Ovary (tissue), 10 donors: ENCODE measurements at places on chromosomes 16 and 17.
A peak's percentile ranks its signal among the peaks of the same experiment; 100 is the strongest.

GRCh38 chr16:4314532-4315185 lies 1.2 kb upstream of the GLIS2 start:
- DNase-seq, result no peak
- no peaks in the 10 kb centered on the region for H3K27me3 ChIP-seq
- peak overlapping the region; percentile 58 for H3K4me3 ChIP-seq
- peak overlapping the region; percentile 97 for H3K27ac ChIP-seq
- peaks cover 19% of the 10 kb centered on the region for H3K4me1 ChIP-seq

- no peaks in the 10 kb centered on the region for H3K27me3 ChIP-seq
- DNase-seq, result peak; percentile 47
- no peak overlapping the region for H3K27ac ChIP-seq
- no peak overlapping the region for H3K4me3 ChIP-seq
Measured at GRCh38 chr17:78383725-78384471, 5.4 kb downstream of the PGS1 start.

DNA sequence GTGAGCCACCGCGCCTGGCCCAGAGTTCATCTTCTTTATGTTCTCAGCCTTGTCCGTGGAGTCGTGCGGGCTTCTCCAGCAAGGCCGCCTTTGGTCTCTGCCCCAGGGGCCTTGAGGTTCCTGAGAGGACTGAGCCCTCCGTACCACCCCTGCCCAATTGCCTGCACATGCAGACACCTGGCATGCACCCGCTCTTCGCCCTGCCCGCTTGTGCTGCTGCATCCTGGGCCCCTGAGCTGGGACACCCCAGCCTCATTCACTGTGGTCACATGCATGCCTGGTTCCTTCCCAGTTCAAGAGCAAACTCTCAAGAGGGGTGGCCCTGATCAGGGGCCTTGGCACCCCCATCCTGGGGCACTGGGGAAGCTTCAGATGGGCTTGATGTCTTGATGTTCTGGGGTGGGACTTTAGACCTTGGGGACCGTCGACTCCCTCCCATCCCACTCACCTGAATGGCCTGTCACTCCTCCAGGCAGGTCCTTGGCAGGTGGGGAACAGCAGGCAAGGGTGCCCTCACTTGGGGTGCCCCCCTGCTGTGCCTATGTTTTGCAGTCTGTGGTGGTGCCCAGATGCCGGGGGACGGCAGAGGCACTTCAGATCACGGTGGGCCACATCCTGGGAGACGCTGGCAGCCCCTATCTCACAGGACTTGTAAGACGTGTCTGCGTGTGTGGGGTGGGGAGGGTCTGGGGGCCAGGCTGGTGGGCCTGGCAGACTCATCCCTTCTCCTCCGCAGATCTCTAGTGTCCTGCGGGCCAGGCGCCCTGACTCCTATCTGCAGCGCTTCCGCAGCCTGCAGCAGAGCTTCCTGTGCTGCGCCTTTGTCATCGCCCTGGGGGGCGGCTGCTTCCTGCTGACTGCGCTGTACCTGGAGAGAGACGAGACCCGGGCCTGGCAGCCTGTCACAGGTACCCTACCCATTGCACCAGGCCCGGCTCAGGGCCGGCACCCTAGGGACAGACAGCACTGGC lies 12.7 kb upstream of the SPNS2 start:
- H3K27me3 ChIP-seq, result no peaks in the 10 kb centered on the region
- no peaks in the 10 kb centered on the region for H3K4me1 ChIP-seq
- no peak overlapping the region for H3K4me3 ChIP-seq
- H3K27ac ChIP-seq, result no peak overlapping the region
- DNase-seq, result no peak

DNA sequence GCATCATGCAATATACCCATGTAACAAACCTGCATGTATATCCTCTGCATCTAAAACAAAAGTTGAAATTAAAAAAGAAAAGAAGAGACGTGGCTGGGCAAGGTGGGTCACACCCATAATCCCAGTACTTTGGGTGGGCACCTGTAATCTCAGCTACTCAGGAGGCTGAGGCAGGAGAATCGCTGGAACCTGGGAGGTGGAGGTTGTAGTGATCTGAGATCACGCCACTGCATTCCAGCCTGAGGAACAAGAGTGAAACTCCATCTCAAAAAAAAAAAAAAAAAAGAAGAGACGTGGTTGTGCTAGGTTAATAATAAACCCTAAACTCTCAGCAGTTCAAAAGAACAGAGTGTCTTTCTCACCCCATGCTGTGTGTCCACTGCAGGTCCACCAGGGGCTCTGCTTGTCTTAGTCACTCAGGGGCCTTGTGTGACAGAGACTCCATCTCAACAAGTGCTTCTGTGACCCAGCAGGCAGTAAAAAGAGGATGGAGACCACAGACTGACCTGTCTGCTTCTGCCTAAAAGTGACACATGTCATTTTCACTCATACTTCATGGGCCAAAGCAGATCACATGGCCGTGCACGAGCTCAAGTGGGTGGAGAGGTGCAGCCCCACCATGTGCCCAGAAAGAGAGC lies 22.3 kb upstream of the N4BP1 start:
- DNase-seq, result no peak
- H3K4me3 ChIP-seq, result no peak overlapping the region
- H3K36me3 ChIP-seq, result no peaks in the 10 kb centered on the region
- no peaks in the 10 kb centered on the region for H3K27me3 ChIP-seq
- no peak overlapping the region for H3K27ac ChIP-seq
- no peaks in the 10 kb centered on the region for H3K4me1 ChIP-seq

GRCh38 chr17:48539177-48539576 lies 5.7 kb downstream of the HOXB2 start:
- no peaks in the 10 kb centered on the region for H3K4me1 ChIP-seq
- no peak for DNase-seq
- no peak overlapping the region for H3K4me3 ChIP-seq
- H3K36me3 ChIP-seq, result no peaks in the 10 kb centered on the region

DNA sequence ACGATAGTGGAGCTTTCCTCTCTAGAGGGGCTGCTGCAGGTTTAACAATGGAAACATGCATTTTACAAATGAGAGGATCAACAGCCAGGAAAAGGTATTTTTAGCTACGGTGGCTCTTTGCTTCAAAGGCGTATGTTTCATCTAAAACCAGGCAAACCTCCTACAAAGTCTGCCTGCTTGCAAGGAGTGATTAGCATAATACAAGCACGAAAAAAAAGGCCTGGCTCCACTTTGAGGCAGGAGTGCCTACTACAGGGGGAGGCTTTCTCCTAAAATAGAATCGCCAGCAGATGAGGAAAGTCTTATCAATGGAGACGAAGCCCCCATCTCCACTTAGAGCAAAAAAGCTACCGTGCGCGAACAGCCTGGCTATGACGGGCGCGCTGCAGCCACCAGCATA lies 27.1 kb upstream of the MTSS2 start:
- DNase-seq, result no peak
- no peaks in the 10 kb centered on the region for H3K36me3 ChIP-seq
- no peak overlapping the region for H3K27ac ChIP-seq

- no peaks in the 10 kb centered on the region for H3K27me3 ChIP-seq
- no peak overlapping the region for H3K4me3 ChIP-seq
- no peaks in the 10 kb centered on the region for H3K36me3 ChIP-seq
- peak; percentile 83 for DNase-seq
Measured at GRCh38 chr16:14529010-14529669, 100.9 kb downstream of the PARN start.

GRCh38 chr17:53466733-53467132 lies 356.0 kb upstream of the KIF2B start:
- no peaks in the 10 kb centered on the region for H3K36me3 ChIP-seq
- no peak overlapping the region for H3K27ac ChIP-seq
- H3K4me1 ChIP-seq, result no peaks in the 10 kb centered on the region
- no peaks in the 10 kb centered on the region for H3K27me3 ChIP-seq

- H3K4me1 ChIP-seq, result no peaks in the 10 kb centered on the region
- H3K27ac ChIP-seq, result no peak overlapping the region
- no peak overlapping the region for H3K4me3 ChIP-seq
- DNase-seq, result no peak
- no peaks in the 10 kb centered on the region for H3K27me3 ChIP-seq
- H3K36me3 ChIP-seq, result no peaks in the 10 kb centered on the region
Measured at GRCh38 chr17:35023538-35023937, 40.0 kb downstream of the RFFL start.

- peaks cover 9% of the 10 kb centered on the region for H3K4me1 ChIP-seq
- no peak for DNase-seq
- H3K27ac ChIP-seq, result no peak overlapping the region
Measured at GRCh38 chr17:64133546-64134215, 3.7 kb upstream of the ERN1 start.

DNA sequence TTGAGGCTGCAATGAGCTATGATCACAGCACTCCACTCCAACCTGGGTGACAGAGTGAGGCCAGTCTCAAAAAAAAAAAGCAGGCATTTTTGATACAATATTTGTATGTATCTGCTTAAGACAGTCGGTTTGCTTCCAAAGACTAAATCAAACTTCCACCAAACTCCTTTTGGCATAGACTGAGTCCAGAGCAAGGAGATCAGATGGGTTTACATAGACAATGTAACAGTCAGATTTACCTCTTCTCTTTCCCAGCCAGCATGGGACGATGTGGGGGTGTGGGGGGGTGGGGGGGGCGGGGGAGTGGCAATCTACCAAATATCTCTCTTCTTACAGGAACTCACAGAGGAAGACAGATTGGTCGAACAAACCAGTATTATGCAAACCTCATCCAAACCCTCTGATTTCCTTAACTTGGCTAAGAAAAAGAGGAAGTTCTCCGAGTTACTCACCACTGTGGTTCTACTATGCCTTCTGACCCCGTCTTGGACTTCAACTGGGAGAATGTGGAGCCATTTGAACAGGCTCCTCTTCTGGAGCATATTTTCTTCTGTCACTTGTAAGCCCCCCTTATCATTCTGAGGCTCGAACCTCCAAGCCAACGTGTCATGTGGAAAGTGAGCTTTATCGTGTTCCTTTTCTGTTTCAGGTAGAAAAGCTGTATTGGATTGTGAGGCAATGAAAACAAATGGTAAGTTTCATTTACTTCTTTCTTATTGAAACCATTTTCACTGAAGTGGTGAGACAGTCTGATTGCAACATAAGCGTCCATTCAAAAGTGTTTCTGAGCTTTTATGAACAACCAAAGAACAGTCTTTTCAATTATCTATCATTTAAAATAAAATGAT lies at the start of gene MILR1:
MILR1 (plus strand) TSS at position 451 of the 848 bp plus-strand sequence; CDS start at position 505, 54 bp downstream.
- DNase-seq, result peak; percentile 51
- H3K4me1 ChIP-seq, result no peaks in the 10 kb centered on the region
- no peak within 1 kb of the TSS for H3K27ac ChIP-seq
- H3K27me3 ChIP-seq, result no peaks in the 10 kb centered on the region
- no peaks in the 10 kb centered on the region for H3K36me3 ChIP-seq

GRCh38 chr16:21560462-21560861 lies 38.9 kb upstream of the METTL9 start:
- H3K36me3 ChIP-seq, result no peaks in the 10 kb centered on the region
- no peak overlapping the region for H3K4me3 ChIP-seq
- H3K27me3 ChIP-seq, result no peaks in the 10 kb centered on the region
- DNase-seq, result no peak
- H3K27ac ChIP-seq, result no peak overlapping the region

- no peak for DNase-seq
- no peaks in the 10 kb centered on the region for H3K4me1 ChIP-seq
- no peak overlapping the region for H3K4me3 ChIP-seq
Measured at GRCh38 chr16:60166-60565, 6.5 kb downstream of the SNRNP25 start.

DNA sequence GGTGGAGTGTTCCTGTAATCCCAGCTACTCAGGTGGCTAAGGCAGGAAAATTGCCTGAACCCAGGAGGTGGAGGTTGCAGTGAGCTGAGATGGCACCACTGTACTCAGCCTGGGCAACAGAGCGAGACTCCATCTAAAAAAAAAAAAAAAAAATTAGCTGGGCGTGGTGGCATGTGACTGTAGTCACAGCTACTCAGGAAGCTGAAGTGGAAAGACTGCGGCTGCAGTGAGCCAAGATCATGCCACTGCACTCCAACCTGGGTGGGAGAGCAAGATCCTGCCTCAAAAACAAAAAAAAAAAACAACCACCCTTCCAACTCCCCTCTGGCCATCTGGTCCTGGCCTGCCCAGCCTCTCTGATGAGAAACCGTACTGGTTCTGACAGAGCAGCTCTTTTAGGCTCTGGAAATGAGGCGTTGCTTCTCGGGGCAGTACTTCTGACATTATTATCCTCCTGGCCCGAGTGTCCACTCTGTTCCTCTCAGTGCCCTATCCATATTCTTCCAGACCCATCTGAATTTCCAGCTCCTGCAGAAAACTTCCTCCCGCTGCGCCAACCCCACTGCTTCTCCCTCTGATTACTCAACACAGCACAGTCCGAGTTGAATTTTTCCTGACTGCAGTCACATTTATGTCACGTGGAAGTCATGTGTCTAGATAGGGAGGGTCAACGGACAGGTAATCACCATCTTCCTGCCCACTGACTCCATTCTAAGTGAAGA lies 13.3 kb downstream of the GGA2 start:
- no peak overlapping the region for H3K4me3 ChIP-seq
- H3K36me3 ChIP-seq, result no peaks in the 10 kb centered on the region
- H3K27me3 ChIP-seq, result no peaks in the 10 kb centered on the region
- H3K27ac ChIP-seq, result peak overlapping the region; percentile 56
- DNase-seq, result peak; percentile 51

DNA sequence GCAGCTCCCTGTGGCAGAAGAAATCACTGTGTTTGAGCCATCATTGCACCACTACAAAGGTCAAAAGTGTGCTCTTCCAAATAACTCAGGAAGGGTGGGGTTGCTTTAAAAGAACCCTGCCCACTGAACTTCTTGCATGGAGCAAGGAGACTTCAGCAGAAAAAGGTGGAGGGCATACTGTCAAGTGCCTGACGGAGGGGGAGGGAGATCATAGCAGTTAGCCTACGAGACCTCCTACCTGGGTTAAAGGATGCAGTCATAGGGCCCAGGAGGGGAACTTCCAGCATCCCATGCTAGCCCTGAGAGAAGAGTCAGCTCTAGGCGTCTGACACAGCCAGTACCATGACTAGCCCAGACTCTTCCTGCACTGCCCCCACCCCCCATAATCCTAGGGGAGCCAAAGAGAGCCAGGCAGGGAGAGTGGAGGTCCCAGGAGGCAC lies 45.3 kb upstream of the MSI2 start:
- no peak overlapping the region for H3K4me3 ChIP-seq
- no peak for DNase-seq
- H3K27ac ChIP-seq, result no peak overlapping the region
- no peaks in the 10 kb centered on the region for H3K4me1 ChIP-seq
- no peaks in the 10 kb centered on the region for H3K36me3 ChIP-seq
- H3K27me3 ChIP-seq, result no peaks in the 10 kb centered on the region

DNA sequence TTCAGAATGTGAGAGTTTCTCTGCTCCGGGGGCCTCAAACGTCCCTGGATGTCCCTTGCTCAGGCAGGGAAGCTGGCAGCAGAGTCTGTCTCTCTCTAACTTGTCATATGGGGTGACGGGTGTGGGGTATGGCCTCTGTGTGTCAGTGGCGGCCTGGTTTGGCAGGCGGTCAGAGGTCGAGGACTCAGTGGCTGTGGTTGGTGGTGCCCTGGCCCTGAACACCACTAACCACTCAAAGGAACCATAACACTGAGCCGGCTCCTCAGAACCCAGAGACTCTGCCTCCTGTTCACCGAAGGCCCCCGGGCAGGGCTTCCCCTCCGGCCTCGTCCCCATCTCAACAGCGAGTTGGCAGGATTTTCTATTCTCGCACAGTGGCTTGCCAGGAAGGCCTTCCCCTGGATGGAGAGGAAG lies 677 bp downstream of the P2RX1 start:
- H3K4me3 ChIP-seq, result no peak overlapping the region
- DNase-seq, result no peak
- H3K36me3 ChIP-seq, result no peaks in the 10 kb centered on the region
- no peak overlapping the region for H3K27ac ChIP-seq
- no peaks in the 10 kb centered on the region for H3K27me3 ChIP-seq
